Vagina (tissue), 2 donors: ENCODE measurements at places on chromosomes 12 and 14.

DNA sequence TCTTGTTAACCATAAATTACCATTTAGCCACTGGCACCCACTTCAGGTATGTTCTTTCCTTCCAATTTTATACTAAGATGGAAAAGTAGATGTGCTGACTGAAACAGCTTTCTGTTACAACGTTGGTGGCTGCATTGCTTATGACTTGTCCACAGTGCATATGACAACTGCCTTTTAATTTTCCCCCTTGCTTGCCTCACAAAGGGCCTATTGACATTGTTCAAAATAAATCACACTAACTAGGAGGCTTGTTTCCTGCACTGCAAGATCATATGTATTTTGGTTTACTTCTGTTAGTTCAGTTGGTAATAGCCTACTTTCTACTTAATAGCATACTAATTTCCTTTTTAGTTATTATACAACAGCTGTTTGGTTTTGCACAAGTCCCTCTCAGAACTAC, 55.4 kb downstream of the SCAF11 start:
- no peak for DNase-seq

DNA sequence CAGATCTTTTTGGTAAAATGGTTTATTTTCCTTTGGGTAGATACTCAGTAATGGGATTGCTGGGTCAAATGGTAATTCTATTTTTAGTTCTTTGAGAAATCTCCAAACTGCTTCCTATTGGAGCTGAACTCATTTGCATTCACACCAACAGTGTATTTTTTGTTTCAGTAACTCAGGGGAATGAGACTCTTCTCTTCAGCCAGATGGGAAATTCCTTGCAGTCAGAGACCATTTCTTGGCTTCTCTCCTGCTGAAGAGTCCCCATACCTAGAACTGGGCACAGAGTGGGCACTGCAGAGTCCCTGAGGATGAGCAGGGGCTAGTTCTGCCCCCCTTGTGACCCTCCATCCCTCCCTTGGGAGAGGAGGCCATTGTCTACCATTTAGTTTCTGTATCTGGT, 10.8 kb downstream of the SDSL start:
- no peak for DNase-seq

- no peak for DNase-seq
Observed at GRCh38 chr12:49413796-49414195, 46.5 kb downstream of the SPATS2 start.

DNA sequence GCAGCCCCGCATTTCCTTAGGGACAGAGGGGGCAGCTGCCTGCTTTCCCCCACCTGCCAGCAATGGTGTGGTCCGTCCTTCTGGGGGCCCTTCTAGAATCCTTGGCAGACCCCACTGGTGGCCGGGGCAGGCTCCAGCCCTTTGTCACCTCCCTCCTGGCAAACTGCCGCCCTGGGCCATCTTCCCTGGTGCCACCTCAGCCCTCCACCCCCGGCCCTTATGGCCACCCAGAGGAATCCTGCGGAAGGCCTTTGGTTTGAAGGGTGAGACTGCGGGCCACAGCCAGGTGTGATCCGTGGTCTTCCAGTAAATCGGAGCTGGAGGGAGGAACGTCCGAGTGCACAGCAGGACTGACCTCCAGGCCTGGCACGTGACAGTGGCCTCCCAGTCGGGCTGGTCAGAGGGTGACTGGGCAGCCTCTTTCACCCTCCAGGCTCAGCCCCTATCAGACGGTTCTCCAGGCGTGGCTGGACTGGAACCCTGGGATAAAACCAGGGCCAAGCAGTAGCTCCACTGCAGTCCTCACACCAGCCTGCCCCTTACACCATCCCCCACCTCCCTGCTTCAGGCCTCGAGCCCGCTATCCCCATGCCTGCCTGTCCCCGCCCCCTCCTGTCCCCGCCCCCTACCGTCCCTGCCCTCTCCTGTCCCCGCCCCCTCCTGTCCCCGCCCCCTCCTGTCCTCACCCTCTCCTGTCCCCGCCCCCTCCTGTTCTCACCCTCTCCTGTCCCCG, 12.4 kb downstream of the FBRSL1 start:
- DNase-seq, result no peak

- DNase-seq, result no peak
Observed at GRCh38 chr14:23054000-23054811, 3.1 kb downstream of the CDH24 start.

GRCh38 chr12:125357561-125357960, 292.3 kb downstream of the AACS start:
- DNase-seq, result no peak

DNA sequence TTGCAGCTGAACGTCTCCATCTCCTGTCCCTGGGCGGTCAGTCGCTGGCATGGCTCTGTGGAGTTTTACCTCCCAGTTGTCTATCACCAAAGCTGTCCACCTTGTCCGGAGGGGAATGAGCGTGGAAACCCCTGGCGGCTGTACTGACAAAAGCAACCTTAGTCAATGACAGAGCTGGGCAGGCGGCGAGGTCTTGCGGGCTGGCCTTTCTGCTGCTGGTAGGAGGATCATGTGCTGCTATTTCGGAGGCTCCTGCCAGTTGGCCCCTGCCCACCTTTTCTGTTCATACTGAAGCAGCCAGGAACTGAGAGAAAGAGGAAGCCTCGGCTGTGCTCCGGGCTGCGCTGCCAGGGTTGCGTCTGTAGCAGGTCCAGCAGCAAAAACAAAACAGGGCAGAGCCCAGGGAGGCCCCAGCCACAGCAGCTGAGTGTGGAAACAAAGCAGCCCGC, 57.7 kb downstream of the HMGA2 start:
- DNase-seq, result no peak

DNA sequence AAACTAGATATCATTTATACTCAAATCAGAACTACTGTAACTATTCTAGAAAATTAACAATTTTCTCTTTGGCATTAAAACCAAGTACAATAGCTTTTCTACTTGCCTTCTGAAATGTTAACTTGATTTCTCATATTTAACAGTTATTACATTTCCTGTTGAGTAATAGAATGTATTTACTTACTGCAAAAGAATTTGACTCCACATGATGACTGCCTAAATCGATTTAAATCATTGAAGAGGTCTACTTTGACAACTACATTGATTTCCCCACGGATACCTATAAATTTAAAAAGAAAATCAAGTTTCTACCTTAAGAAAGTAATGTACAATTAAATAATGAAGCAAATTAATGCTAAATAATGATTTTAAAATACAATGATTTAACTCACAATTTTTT, 18.9 kb downstream of the C2CD5 start:
- DNase-seq, result no peak

DNA sequence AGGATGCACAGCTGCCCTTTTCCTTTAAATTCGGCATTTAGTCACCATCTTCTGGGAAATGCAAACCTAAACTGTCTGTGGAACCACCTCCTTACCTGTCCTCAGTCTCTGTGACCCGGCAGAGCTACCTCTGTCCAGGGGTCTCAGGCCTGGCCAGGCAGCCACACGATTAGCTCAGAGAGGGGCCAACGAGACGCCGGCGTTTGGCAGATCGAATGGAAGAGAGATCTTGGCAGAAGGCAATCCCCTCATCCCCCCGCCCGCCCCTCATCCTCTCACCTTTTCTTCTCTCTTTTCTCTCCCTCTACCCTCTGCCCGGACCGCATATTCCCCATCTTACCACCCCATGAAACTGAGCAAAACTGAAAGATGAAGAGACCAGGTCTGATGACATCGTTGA, 101.0 kb downstream of the PIWIL1 start:
- no peak for DNase-seq

GRCh38 chr12:97764700-97765099, 302.1 kb downstream of the RMST start:
- DNase-seq, result no peak

DNA sequence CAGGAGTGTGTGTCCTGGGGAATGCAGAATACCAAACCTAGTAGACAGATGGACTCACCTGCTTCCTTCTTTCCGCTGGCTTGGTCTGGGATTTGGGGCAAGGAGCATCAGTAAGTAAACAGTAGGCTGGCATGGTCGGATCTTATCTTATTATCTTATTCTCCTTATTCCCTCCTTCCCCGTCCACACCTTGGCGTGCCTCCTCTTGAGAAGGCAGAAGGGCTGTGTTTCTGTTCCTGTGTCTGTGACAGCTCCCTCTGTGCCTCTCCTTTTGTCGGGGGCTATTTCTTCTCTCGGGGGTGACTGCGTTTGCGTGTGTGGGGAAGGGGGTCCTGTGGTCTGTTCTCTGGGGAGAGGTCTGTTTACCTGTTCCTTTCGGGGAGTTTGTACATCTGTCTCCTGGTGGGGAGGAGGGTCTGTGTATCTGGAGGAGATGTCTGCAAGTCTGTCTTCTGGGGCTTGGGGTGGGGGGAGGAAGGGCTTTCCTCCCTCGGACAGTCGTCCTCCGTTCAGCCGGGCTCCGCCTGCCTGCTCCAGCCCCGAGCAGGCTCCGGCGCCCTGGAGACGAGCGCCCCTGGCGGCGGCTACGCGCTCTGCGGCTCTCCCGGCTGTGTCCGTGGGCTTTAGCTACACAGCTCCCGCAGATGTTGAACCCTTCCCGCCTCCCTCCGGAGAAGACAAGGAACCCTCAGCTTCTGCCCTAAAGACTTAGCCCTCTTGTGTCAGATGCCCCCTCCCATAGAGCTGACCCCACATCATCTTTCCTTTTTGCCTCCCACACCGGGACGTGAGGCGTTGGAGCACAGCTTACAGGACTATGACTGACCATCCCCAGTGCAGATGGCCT, 4.4 kb downstream of the KRT86 start:
- peak; percentile 93 for DNase-seq

- DNase-seq, result peak; percentile 49
Observed at GRCh38 chr14:104421401-104421821, 158.2 kb upstream of the C14orf180 start.

GRCh38 chr14:34051966-34052657, 101.2 kb upstream of the EGLN3 start:
- no peak for DNase-seq

GRCh38 chr12:1882850-1883470, 35.5 kb downstream of the CACNA2D4 start:
- peak; percentile 93 for DNase-seq

DNA sequence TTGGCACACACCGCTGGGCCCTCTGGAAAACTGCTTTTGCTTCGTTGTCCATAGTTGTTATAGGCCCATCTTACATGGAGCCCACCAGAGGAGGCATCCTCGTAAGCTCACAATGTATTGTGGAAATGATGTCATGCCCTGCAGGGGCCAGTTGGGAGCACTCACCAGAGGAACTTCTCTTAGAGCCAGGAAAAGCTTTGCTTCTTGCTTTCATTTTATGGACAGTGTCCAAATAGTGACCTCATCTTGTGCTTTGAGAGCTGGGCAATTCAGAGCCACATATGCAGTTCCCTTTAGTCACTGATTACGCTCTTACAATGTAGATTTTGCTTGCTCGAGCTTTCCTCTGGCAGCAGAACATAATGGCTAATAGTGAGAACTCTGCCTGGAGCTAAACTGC, 275.6 kb downstream of the AACS start:
- no peak for DNase-seq

DNA sequence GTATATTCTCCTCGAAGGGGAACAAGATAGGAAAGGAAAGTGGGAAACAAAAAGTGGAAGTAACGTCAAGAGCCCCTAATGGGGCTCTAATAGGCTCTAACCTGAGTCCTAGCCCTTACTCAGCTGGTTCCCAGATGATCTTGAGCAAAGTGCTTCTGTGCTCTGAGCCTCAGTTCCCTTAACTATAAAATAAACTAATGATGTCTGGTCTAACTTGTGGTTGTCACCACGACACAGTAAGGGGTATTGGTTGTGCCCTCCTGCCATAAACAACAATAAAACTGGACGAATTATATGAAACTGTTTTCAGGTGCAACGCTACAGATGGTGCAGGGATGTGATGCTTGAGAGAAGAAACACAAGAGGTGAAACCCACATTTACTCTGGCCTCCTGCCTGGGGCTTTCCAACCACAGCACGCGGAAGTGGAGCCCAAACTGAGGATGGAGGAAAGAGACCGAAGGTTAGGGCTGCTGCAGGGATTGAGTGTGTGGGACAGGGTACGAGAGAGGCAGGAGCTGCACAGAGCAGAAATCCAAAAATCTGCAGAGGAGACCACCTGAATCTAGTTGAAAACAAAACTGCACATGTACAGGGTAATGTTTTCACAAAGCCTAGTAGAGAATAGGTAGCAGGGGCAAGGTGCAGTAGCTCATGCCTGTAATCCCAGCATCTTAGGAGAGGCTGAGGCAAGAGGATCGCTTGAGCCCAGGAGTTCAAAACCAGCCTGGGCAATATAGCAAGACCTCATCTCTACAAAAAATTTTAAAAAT, 45.6 kb upstream of the BCL2L14 start:
- DNase-seq, result peak; percentile 62

DNA sequence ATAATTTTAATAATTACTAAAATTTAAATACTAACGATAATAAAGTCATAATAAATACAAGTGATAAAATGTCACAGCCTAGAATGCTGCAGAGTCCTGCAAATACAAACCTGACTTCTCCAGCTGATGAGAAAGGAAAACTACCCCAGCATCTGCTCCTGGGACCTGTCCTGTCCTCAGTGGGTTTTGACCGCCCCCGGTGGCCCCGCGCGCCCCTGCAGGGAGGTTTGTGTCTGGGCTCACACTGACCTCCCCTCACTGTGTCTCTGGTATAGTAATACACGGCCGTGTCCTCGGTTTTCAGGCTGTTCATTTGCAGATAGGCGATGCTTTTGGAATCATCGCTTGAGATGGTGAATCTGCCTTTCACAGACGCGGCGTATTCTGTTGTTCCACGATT, 1139.4 kb downstream of the TMEM121 start:
- DNase-seq, result no peak

DNA sequence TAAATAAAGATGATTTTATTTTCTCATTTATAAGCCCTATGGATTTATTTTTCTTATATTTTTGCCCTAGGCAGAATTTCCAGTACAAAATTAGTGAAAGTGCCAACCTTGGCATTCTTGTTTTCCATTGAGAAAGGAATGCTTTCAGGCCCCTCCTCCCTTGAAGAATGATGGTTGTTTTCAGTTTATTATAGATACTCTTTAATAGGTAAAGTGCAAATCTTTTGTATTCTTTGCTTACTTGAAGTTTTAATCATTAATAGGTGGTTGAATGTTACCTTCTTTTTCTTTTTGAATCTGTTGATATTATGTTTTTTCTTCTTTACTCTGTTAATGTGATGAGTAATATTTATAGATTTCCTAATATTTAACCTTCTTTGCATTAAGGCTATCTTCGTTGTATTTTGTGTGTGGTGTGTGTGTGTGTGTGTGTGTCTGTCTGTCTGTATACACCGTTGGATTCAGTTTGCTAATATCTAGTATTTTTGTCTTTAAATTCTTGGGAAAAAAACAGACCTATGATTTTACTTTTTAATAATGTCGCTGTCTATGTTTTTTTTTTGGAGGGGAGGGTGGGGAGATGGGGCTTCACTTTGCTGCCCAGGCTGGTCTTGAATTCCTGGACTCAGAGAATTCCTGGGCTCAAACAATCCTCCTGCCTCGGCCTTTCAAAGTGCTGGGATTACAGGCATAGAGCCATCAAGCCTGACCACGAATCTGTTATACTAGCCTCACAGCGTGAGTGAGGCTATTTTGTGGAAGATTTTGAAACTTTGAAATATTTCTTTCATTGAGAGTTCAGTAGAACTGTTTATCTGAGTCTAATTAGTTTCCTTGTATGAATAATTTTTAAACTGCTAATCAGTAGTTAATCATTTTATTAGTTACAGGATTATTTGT, 13.5 kb downstream of the SRGAP1 start:
- DNase-seq, result no peak
